ENCODE measurements at places on chromosomes 5 and 9.

GRCh38 chr9:15211815-15212495 is 95.1 kb downstream of the TTC39B start:
- DNase-seq = no peak

GRCh38 chr5:74619308-74619707 is 21.2 kb downstream of the ENC1 start:
- DNase-seq = no peak

DNA sequence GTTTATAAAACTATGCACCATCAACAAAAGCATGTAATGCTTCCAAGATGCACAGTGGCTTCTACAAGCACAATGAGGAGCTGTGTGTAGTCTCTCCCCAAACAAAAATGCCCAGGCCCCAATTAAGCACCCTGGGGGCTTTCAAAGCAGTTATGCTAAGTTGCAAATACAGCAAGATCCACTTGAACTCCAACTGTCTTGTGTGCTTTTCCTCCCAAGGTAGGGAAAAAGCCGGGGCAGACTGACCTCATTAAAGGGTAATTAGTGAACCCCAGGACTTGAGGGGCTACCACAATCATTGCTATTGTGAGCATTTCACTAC is 13.1 kb downstream of the ZNF608 start:
- DNase-seq = no peak

DNA sequence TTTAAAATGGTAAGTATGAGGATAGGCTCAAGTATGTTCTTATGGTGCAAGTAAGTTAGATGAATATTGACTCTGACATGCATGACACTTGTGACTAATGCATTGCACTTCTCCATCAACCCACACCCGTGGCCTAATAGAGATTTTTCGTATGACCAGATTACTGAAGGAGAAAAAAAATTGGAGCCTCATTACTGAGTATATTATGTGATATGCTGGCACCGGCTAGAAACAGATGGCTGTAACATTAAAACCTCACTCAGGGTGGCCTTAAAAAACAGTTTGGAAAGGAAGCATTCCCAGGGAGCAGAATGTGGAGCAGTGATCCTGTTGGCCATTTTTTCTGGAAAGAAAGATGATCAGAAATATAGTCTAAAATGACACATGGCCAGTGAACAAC is 766.4 kb downstream of the PRELID2 start:
- DNase-seq = no peak

DNA sequence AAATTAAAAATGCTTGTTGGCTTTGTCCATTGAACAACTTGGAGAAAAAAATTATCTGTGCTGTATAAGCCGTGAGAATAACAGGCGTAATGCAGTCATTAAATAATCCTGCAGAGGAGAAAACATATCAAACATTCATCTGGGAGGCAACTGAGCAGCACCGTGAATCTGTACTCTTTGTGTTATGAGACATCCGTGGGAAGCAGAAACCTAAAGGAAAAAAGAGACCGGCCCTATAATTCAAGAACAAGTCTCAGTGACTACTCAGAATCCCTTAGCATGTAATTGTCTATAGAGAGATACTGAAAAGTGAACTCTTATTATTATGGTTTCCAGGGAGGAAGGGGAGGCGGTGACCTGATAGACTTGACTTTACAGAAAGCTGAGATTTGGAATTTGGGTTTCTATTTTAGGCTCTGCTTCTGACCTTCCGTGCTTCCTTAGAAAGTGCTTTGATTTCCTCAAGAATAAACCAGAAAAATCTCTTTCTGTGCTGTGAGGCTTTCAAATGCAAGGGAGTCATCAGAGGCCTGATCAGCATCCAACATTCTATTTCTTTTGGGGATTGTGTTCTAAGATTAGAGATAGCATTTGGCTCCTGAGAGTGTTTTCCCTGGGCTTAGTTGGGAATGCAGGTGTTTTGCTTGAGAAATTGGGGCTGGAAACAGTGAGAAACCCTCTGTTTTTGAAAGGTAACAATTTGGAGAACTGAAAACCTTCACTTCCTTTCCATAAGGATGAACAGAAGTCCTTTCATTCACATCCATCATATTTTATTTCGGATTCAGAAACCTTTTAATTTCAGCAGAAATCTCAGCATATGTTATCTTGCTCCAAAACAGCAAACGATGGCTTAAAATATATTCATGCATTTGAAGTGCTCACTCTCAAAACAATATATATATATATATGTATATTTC is 296.7 kb downstream of the CSNK1G3 start:
- DNase-seq = no peak

DNA sequence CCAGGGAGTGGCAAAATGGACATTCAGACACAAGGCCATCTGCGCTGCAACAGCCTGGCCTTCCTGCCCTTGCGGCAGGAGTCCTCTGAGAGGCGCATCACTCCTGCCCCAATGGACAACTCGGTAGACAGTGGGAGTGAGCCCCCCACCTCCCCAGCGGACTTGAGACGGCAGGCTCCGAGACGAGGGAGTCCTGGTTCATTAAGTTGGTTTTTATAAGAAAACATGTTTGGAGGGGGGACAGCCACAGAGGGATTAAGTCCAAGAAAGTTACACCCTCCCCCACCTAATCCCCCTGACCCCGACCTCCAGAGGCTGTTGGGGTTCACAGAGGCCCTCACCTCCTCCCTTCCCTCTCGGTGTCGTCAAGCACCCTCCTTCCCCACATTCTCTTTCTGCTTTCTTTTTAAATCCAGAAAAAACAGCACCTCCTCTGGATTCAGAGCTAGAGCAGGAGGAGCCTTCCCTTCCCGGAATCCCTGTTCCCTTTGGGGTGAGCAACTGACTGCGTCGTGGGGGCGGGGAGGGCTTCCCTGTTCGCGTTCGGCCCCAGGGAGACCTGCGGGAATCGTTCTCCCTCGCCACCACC is 1.8 kb upstream of the EGR1 start:
- no peak for DNase-seq

DNA sequence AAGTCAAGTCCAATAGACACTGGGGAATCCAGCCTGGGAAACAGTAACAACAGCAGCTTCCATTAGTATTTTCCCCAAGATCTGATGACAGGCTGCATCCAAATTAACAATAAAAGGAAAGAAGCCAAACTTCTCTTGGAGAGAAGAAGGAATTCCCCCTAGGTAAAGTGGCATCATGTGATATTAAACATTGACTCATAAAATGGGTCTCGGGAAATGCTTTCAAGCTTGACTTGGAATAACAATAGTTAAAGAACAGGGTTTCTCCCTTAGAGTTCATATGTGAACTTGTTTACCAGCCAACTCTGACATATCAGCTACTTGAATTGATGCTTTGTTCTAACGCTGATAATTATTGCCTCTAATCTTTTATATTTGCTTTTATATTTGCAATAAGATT is 45.4 kb downstream of the ENTREP1 start:
- DNase-seq = no peak

- DNase-seq = no peak
Measured at GRCh38 chr9:98825414-98825813, 17.9 kb downstream of the GALNT12 start.

DNA sequence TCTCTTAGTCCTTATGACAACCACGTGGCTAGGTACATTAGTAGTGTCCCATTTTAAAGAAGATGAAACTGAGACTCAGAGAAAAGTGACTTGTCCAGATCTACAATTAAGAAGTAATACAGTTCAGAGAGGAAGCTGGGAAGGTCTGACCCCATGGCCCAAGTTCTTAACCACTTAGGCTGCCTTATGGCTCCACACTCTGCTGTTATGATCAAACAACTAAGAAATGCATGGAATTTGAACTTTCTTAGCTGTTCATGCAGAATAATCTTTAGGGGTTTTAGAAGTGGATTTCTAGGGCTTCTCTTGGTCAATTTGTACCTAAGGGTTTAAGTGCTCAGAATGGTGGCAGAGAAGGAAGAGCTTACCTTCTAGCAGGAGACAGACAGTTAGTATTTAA is 128.0 kb upstream of the MSX2 start:
- DNase-seq = no peak

DNA sequence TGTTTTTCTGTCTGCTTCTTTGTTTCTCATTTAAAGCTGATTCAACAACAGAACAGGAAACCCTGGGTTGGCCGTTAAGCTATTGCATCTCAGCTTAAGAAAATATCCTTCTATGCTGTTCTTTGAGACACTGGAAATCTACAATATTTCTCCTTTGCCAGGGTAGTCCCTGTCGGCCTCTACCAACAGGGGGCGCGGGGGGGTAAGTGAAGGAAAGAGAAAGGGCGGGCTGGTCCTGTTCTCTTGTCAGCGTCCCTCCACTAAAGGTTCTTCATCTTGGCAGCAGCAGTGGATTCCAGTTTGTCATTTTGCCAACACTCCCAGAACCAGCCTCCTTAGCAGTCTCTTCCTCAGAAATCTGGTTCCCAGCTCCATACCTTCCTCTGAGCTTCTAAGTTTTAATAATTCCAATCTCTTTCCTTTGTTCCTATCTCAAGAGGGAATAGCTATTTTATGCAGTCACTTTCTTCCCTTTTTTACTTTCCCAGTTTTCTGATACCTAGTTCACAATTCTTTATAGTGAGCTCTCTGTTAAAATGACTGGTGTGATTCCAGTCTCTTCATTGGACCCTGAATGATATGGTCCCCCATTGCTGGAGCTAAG is 222.3 kb downstream of the GLIS3 start:
- peak; percentile 66 for DNase-seq

DNA sequence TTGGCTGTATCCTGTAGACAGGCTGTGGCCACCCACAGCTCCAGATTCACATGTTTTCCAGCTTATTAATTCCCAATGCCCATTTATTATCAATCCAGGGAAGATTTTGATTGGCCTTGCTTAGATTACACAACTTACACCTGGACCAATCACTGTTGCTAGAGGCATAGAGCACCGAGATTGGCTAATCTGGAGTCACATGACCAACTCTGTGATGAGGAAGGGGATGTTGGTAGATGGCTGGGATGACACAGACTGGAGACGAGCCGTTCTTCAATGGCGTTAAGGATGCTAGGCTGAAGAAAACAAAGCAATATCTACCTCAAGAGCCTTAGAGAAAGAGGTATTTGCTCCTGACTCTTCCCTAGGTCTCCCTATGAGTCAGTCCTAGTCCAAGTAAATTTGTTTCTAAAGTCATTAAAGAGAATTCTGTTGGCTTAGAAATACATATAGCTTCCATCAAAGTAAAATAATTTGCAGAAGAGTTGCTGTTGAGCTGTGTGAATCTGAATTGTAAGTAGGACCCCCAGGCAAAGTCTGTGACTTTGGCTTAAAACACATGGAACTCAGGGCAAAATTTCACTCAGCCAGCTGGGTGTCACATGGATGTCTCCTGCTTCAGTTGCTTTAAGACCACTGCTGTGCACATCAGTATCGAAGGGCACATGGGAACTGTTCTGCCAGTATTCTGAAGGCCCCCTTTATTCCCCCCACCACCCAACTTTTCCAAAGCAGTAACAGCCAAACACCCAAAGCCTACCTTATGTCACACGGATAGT is 326.4 kb upstream of the KLF4 start:
- DNase-seq = no peak

DNA sequence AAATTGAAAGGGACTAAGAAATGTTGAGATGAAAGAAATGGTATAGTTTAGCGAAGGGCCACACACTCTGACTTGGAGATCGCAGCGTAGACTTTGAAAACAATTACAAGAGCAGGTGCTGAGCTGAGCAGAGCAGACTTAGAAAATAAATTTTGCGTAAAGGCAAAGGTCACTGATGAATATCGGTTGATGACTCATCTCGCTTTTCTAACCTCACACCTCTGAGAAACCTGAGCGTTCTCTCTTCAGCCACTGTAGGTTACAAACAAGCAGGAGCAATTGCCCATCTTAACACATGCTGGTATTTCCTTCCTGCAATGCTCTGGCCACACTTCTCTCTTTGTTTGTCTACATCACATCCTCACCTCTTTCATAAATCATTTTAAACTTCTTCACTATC is 190.6 kb upstream of the C9orf72 start:
- no peak for DNase-seq

DNA sequence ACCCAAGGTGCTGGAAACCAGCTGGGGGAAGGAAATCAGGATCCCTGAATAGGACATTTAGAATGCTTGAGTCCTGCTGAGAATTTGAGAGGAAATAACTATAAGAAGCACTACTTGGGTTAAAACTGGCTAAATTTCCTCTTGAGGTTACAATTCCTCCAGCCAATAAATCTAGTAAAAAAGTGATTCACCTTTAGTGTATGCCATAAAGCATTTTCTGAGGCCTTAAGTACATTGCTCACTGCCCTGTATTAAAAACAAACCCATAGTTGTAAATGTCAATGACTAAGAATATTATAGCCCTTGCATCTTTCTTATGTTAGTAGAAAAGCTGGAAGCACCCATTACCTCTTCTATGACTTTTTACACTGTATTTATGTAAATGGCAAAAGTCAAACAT is 634.7 kb upstream of the ARRDC3 start:
- no peak for DNase-seq

GRCh38 chr5:147576646-147577535 is 67.0 kb upstream of the DPYSL3 start:
- peak; percentile 49 for DNase-seq

DNA sequence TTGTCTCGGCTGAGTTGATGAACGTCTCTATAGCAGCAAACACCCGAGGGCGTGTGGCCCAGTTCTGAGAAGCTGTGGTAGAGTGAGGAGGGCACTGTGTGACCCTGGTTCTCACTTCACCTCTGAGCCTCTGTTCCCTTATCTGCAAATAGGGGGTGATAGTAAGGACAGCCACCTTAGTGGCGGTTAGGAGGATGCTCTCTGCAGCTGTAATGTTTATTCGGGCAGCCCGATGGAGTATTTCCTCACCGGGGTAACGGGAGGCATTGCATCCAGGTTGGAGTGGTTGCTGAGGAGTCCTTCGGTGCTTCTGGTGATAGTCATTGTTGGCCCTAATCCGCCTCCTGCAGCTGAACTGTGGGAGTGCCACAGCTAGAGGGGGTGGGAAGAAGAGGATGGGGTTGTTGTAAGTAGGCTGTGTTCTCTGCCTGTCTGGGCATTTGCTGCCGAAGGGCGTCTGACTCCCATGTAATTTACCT is 13.9 kb downstream of the PRRC2B start:
- DNase-seq = no peak

GRCh38 chr5:111502956-111503355 is 9.4 kb downstream of the STARD4 start:
- DNase-seq = no peak

GRCh38 chr9:112091810-112092209 is 83.3 kb downstream of the SUSD1 start:
- DNase-seq = no peak

GRCh38 chr9:16001856-16002255 is 449.0 kb downstream of the CCDC171 start:
- no peak for DNase-seq

DNA sequence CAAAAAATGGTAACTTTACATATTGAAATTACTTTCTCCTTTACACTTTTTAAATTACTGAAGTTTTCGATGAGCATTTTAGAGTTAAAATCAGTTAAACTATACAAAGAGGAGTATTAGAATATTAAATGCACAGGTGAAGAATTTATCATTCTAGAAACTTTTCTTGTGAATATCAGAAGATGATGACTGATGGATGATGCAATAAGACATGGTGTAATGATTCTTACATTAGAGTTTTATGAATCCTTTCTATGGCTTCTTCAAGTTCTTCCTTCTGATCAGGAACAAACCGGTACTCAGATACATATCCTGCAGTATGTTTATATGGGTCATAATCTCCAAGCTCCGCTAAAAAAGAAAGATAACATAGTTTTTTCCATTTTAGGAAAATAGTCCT is 154.4 kb downstream of the EPB41L4A start:
- DNase-seq = no peak
